ENCODE measurements at places on chromosomes 13 and 19.

- DNase-seq: peak; percentile 56
Observed at GRCh38 chr19:47280183-47280797, 5.6 kb downstream of the INAFM1 start.

- no peak for DNase-seq
Observed at GRCh38 chr13:47184321-47184720, 287.5 kb upstream of the HTR2A start.

DNA sequence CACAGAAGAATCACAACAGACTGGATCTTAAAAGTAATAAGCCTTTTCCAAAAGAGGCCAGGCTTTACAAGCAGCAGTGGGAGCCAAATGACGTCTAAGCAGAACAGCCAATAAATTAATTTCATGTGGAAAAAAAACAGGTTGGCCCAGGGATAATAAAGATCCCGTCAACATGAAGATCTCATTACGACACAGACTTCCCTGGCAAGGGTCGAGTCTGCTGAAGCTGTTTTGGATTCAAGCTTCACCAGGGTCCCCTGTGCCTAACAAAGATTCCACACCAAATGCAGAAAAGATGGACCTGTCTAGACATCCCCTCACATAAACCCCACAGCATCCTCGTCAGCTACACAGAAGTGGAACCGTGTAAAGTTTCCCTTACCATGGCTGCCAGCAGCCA is 215.1 kb upstream of the ZNF507 start:
- DNase-seq: no peak

DNA sequence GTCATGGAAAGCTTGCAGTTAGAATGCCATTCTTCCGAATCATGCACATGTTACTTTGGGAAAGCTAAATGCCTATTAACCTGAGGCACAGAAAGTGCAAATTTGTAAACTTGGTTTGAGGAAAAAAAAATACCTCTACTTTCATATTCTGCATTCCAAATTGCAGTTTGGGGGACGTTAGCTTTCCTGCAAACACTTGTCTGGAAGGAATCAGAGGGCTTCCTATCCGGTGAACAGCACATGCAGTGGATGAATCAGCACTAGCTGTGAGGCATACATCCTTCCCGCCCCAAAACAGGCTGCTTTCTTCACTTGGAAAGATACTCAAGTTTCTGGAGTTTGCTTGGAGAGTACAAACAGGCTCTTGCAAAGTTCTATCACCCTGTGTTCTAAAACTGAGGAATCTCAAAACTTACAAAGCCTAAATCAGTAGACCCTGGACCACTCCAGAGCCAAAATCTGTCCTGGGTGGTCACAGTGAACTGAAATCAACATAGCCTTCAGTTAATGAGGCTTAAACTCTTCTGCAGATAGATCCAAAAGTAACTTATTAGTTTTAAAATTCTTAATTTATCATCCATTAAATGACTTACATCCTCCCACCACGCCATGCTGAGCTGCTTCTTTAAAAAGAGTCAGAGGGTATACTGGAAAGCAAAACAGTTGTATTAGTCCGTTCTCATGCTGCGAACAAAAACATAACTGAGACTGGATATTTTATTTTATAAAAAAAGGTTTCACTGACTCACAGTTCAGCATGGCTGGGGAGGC is 802.3 kb upstream of the ARGLU1 start:
- peak; percentile 29 for DNase-seq

DNA sequence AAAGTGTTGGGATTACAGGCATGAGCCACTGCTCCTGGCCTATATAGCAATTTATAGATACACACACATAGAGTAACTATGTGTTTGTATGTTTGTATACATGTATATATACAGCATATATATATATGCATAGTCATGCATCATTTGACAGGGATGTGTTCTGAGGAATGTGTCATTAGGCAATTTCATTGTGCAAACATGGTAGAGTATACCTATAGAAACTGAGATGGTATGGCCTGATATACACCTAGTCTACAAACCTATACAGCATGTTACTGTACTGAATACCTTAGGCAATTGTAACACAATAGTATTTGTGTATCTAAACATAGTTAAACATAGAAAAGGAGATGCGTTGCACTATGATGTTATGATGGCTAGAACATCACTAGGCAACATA is 53.0 kb upstream of the PCCA start:
- DNase-seq: no peak

GRCh38 chr13:32150239-32150638 is 118.7 kb downstream of the FRY start:
- no peak for DNase-seq

GRCh38 chr13:50106559-50106958 is 91.3 kb downstream of the KCNRG start:
- DNase-seq: no peak

DNA sequence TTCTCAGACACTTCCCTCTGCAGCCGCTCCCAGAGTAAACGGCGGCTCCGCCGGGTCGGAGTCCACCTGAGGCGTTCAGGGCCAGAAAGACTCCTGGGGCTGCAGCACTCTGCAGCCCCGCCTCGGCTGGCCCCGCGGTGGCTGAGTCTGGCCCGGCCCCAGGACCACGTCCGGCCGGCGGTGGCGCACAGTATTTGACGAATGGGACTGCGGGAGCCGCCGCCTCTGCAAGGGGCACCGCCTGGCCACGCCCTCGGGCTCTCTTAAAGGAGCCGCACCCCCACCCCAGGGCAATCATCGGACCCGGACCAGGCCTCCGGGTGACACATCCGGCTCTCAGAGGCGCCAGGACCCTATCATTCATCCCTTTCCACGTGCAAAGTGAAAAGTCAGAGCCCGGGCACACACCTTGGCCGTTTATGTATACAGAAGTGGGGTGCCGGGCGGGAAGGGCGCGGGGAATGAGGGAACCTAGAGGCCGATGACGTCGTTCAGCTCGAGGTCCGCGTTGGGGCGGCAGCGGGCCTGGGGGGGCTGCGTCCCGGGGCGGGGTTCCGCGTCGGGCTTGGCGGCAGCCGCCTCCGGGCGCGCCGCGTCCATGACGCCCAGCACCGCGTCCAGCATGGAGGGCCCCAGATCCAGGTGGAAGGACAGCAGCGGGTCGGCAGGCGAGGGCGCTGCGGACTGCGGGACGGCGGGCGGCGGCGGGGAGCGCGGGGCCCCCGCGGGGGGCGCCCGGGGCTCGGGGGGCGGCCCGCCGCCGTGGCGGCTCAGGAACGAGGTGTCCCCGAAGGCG is 1.2 kb upstream of the LENG9 start:
- peak; percentile 85 for DNase-seq

DNA sequence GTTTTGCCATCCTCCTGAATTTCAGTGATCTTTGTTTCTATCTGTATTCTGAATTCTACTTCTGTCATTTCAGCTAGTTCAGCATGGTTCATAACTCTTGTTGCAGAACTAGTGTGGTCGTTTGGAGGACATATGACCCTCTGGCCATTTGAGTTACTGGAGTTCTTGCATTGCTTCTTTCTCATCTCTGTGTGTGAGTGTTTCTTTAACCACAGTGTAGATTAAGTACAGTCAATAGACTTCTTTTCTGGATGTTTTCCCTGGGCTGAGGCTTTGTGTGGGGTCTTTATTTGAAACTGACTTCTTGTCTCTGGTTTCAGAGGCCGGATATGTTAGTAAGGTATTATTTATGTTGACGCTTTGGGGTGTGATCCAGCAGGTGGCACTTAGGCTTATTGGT is 14.7 kb downstream of the IGFL2 start:
- DNase-seq: no peak

DNA sequence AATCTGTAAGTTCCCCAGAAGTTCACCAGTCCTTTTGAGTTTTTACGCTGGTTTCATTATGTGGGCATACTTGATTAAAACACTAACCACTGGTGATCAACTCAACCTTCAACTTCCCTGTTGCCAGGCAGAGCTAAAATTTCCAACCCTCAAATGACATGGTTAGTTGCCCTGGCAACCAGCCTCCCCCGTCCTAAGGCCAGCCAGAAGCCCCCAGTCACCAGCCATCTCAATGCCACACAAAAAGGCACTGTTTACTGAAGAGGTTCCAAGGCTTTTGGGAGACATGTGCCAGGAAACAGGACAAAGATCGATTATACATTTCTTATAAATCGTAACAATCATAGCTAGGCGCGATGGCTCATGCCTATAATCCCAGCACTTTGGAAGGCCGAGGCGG is 1.6 kb downstream of the ZNF649 start:
- DNase-seq: no peak

GRCh38 chr19:32682317-32682716 is 6.7 kb downstream of the RGS9BP start:
- DNase-seq: no peak

GRCh38 chr13:21124852-21125251 is 51.5 kb downstream of the SKA3 start:
- peak; percentile 46 for DNase-seq

- no peak for DNase-seq
Observed at GRCh38 chr19:50567882-50568727, at the start of gene LRRC4B. Gene LRRC4B (minus strand): TSS chr19:50568435. CDS start chr19:50548838, 19,597 bp downstream.

DNA sequence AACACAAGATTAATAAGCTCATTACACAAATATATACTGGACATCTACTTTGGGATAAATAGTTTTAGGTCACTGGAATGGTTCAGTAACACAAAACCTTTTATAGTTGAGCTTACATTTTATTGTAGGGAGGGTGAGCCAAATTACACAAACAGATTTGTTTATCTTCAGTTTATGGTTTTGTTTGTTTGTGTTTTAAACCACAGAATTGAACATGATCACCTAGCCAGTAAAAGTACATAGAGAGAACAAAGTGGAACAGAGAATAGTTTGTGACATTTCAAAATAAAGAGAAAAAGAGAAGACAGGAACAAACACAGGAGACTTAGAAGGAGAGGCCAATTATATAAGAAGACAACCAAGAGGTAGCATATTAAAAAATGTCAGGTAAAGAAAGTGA is 1930.2 kb upstream of the PCDH20 start:
- no peak for DNase-seq

DNA sequence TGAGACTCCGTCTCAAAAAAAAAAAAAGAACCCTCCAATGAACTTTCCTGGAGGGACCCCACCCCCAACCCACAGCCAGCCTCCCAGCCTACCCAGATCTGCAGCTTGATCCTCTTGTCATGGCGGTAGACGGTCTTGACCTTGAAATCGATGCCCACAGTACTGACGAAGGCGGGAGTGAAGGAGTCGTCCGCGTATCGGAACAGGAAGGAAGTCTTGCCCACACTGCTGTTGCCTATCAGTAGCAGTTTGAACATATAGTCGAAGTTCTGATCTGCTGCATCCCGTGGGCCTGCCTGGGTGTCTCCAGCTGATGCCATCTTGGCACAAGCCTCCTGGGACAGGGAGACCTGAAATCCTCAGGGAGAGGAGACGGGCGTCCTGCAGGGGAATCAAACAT is 2.4 kb downstream of the RAB3D start:
- DNase-seq: no peak

GRCh38 chr19:51688671-51689571 is 4.2 kb upstream of the SPACA6 start:
- peak; percentile 89 for DNase-seq

DNA sequence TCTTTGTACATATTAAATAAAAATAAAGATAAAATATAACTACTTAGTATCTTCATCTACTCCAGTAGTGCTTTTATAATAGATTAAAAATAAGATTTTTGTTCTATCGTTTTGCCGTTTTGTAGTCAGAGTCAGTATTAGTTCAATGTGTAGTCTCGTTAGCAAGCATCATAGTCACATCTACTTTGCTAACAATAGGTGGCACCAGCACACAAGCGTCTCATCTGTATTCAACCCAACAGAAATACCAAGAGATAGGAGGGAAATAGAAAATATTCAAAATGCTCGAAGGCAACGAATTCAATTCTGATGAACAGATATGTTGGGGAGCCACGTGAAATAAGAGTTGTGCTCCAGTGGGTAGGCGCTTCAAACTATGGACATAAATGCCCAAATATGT is 21.4 kb upstream of the MICU2 start:
- DNase-seq: peak; percentile 68

- DNase-seq: no peak
Observed at GRCh38 chr13:32893176-32893575, 123.0 kb upstream of the KL start.

DNA sequence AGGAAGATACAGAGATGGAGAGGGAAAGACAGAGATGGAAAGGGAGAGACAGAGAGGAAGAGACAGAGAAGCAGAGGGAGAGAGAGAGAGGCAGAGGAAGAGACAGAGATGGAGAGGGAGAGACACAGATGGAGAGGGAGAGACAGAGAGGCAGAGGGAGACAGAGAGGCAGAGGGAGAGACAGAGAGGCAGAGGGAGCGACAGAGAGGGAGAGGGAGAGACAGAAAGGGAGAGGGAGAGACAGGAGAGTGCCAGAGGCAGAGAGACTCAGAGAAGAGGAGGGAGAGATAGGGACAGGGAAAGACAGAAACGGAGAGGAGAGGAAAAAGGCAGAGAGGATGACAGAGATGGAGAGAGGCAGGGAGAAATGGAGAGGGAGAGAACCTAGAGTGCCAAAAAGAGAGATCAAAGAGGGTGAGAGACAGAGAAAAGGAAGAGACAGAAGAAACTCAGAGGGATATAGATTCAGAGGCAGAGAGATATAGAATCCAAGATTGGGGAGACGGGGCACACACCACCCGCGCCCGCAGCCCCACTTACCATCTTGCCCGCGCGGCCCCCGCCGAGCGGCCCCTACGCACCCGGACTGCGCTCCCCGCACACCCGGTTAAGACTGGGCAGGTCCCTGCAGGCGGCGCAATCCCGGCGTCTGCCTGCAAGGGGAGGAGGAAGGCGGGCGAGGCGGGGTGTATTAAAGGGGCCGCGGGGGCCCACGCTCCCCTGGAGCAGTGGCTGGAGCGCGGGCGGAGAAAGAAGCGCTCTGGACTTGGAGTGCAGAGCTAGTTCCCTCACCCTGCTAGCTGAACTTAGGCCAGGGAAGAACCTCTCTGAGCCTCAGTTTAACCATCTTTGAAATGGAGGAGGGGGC is 10.7 kb downstream of the TM6SF2 start:
- no peak for DNase-seq

DNA sequence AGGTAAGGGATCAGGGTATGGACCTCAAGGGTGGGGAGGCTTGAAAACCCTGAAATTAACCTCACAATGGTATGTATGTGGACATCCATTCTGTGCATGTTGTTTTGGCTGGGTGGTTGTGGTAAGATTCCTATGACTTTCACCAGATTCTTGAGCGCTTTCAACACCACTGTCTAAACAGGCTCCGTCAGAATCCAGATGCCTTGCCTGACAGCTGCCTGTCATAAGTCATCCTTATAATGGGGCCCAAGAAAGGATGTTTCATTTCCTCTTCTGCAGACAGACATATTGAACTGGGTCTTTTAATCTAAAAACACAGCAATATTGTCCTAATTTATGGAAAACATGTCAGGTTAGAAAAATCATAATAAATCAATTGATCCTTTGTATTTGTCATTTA is 41.3 kb downstream of the ALOX5AP start:
- no peak for DNase-seq

DNA sequence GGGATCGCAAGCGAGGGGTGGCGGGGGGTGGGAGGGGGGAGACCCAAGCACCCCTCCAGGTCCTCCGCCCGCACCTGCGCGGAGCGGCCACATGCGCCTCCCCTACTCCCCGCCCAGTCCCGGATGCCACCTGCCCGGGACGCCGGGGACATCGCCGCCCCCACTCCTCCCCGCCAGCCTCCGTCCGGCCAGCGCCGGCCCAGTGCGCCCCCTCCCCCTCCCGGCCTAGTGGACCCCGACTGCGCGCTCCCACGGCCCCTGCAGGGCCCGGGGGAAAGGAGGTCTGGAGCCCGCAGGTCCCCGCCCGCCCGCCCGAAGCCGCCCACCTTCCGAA is 263 bp downstream of the RHPN2 start:
- no peak for DNase-seq

All from ELR (cell line).